ENCODE measurements at places on chromosomes 12 and 14.

DNA sequence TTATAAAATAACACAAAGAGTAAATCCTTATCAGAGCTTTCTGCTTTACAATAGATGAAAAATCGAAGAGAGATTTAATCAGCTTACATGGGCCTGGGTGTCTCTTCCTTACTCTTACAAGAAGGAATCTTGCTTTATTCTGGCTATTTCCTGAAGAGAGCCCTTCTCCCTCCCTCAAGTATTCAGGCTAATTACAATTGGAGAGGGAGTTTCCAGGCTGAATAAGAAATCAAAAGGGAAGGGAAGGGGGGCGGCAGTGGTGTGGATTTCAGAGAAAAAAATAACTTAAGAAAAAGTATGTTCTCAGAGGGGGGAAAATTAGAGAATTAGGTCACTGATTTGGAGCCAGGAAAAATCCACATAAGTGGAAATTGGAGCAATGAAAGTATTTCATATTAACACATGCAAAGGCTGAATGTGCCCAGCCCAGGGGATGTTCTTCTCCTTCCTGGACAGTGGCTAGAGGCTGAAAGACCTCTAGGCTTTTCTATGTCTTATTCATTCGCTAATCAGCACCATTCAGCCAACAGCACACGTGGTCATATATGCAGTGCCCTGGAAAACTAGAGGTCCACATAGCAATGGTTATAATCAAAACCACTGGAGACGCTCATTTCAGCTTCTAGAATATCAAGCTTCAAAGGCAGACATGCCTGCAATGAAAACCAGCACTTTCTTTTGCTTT is 158.9 kb upstream of the BTG1 start:
- no peak for DNase-seq

- no peak for DNase-seq
Measured at GRCh38 chr12:51419425-51420193, 5.0 kb upstream of the SLC4A8 start.

- no peak for DNase-seq
Measured at GRCh38 chr14:64112867-64113678, 181.1 kb downstream of the ESR2 start.

DNA sequence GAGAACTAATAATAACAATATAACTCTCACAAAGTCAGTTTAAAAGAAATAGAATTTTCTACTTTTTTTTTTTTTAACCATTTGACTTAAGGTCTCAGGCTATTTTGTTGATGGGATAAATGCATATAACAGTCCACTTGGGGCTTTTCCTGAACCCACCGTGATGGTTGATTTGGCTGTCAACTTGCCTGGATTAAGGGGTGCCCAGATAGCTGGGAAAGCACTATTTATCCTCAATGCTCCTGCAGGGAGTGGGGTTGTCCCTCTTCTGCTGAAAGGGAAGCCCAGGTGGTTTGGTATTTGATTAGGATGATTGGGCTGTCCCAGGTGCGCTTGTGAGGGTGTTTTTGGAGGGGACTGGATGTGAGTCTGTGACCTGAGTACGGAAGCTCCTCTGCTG is 114.9 kb downstream of the AACS start:
- DNase-seq = no peak

DNA sequence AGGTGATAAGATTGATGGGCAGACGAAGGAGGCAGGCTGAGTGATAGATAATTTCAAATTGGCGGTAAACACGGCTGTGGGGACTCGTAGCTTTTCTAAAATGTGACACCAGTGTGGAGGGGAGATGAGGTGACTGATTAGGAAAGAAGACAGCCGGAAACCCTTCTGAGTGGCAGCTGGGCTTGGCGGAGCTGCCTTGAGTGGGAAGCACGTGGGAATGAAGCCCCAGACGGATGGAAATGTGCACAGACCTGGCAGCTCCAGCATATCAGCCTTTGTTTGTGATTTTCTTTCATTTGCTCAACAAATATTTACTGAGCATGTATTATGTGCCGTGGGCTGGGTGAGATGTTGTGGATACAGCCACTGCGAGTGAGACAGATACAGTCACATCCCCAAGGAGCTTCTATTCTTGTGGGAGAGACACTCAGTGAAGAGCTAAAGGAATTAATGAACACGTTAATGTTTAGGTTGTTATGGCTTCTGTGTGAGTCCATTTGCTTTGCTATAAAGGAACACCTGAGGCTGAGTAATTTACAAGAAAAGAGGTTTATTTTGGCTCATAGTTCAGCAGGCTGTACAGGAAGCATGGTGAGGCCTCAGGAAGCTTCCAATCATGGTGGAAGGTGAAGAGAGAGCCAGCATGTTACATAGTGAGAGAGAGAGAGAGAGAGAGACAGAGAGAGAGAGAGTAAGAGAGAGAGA is 65.5 kb upstream of the LHX5 start:
- DNase-seq = no peak

DNA sequence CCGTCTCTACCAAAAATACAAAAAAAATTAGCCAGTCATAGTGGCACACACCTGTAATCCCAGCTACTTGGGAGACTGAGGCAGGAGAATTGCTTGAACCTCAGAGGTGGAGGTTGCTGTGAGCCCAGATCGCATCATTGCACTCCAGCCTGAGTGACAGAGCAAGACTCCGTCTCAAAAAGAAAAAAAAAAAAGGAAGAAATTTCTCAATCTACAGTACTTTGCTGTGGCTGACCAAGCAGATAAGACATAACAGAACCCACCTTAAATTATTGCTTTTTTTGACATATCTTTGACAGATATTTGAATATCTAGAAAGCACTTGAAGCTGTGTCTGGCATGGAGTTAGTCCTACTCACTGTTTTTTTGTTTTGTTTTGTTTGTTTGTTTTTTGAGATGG is 34.9 kb upstream of the HNF1A start:
- no peak for DNase-seq

DNA sequence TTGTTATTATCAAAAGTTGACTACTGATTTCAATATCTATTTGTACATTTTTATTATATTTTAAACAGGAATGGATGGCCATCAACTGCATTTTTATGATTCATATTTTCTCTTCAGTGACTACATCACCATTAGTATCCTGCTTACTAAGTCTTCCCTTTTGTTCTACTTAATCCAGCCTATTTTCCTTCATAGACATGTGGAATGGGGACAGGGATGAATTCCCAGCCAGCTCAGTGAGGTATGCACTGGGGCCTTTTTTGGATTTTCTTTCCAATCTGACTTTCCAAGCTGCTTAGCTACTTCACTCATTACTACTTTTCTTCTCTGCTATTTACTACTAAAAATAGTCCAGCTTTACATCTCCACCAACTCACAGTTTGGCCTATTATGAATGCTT is 38.4 kb downstream of the AKAP6 start:
- no peak for DNase-seq

DNA sequence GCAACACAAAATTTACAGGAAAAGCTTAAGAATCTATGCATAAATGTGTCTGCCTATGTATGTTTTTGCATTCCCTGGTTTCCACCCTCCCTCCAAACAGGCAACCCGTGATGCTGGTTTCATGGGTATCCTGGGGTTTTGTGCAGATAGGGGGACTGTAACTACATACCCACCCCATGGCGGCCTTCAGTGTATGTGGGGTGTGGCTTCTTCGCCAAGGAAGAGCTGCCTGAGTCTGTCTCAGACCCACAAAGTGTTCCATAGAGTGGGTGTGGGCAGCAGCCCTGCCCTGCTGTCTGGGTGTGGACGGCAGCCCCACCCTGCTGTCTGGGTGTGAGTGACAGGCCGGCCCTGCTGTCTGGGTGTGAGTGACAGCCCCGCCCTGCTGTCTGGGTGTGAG is 174.8 kb downstream of the ADGRD1 start:
- no peak for DNase-seq

DNA sequence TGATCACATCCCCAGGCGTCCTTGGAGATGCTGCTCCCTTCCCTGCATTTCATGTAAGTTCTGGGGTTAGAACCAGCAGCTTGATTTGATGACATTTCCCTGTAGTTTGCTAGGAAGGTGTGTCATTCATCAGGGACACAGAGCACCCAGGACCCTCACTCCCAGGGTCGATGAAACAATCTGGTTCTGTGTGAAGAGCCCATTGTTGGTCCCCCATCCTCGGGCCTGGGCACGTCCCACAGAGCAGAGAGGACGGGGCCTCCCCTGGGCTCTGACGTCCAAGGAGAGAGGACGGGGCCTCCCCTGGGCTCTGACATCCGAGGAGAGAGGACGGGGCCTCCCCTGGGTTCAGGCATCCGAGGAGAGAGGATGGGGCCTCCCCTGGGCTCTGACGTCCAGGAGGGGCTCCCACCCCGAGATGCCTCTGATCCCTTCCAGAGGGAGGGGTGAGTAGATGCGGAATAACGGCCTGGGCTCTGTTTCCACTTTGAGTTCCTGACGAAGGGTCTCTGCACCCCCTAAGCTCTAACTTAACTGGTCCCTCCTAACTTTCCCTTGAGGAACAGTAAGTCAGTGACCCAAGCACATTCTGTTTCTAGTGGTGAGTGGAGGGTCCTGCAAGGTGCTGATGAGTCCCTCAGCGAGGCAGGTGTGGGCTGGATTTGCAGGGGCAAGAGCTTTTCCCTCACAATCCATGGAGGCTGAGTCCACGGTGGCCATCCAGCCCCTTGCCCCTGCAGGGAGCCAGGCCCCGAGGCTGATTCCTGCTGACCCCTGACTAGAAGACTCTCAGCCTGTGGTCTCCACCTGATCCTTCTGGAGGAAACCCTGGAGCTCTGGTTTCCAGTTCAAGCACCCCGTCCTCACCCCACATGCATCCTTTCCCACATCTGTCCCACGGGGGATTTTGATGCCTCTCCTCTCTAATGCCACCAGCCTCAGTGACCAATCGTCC is 35.5 kb upstream of the SFSWAP start:
- no peak for DNase-seq

GRCh38 chr14:34064349-34064748 is 113.5 kb upstream of the EGLN3 start:
- DNase-seq = no peak

DNA sequence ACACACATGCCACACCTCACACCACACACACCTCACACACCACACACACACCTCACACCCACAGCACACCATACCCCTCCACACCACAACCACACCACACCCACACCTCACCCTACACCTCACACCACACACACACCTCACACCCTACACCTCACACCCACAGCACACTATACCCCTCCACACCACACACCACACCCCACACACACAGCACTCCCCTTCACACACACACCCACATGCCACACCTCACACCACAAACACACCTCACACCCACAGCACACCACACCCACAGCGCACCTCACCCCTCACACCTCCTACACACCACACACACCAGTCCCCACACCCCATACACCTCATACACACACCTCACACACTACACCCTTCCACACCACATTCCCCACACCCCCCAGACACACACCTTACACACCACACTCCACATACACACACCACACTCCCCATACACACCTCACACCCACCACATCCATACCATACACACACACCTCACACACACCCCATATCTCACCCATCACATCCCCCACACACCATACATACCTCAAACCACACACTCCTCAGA is 80.0 kb downstream of the ACTN1 start:
- no peak for DNase-seq

- no peak for DNase-seq
Measured at GRCh38 chr14:102493096-102493495, 16.5 kb downstream of the ANKRD9 start.

DNA sequence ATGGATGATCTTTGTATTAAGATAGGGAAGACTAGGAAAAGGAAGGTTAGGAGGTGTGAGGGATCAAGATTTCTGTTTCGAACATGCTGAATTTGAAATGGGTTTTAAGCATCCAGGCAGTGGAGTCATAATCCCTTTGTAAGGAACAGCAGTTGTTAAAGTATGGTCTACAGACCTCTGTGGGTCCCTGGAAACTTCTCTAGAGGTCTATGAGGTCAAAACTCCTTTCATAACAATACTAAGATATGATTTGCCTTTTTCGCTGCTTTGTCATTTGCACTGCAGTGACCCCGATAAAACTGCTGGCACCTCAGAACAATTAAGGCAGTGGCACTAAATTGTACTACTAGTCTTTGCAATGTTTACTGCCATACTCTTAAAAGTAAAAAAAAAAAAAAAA is 1.5 kb downstream of the RAD51AP1 start:
- no peak for DNase-seq

DNA sequence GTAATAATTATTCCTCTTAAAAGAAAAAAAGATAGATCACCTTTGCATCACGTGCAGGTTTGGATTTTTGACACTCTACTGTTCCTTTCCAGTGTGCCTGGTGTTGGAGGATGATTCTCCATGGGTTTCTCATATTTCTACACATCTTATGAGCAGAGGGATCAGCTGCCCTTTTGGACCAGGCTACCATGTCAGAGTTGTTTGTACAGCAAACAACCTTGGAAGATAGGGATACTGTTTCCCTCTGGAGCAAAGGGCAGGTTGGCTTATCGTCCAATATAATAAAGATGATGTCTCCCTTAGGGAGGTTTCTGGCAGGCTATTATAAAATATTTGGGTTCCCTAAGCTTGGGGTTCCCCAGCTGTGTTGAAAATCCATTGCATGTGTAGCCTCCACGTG is 42.1 kb downstream of the DAO start:
- DNase-seq = no peak

DNA sequence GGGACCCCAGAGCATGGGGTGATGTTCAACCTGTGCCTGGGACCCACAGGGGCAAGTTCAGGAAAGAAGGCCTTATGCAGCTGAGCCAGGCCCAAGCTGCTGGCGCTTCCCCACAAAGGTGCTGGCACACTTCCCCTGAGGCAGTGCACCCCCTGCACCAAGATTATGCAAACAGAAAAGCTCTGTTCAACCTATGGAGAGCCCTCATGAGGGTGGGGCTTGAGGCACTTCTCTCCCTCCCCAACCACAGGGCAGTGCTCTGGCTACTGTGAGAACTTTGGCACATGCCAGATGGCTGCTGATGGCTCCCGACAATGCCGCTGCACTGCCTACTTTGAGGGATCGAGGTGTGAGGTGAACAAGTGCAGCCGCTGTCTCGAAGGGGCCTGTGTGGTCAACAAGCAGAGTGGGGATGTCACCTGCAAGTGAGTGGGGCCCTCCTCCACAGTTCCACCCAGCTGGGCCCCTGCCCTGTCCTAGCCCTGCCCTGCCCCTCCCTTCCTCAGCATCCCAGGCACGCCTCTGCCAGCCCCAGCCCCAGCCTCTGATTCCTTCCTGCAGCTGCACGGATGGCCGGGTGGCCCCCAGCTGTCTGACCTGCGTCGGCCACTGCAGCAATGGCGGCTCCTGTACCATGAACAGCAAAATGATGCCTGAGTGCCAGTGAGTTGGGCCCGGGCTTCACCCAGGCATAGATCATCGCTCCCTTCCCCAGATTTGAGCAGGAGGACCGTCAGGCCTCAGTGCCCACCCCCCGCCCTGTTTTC is 5.5 kb upstream of the NXPH4 start:
- no peak for DNase-seq

- DNase-seq = no peak
Measured at GRCh38 chr14:66600416-66600815, 92.5 kb downstream of the GPHN start.

DNA sequence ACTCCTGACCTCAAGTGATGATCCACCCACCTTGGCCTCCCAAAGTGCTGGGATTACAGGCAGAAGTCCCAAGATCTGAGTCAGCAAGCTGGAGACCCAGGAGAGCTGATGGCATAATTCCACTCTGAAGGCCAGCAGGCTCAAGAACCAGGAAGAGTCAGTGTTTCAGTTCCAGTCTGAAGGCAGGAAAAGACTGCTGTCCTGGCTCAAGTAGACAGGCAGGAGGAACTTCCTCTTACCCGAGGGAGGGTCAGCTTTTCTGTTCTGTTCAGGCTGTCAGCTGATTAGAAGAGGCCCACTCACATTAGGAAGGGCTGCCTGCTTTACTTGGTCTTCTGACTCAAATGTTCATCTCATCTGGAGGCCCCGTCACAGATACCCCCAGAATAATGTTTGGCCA is 206.0 kb upstream of the MYL2 start:
- no peak for DNase-seq

GRCh38 chr12:50059440-50060119 is 2.2 kb downstream of the ASIC1 start:
- DNase-seq = no peak
